AG04449 (cell line): ENCODE measurements at places on chromosomes 5 and 9.

DNA sequence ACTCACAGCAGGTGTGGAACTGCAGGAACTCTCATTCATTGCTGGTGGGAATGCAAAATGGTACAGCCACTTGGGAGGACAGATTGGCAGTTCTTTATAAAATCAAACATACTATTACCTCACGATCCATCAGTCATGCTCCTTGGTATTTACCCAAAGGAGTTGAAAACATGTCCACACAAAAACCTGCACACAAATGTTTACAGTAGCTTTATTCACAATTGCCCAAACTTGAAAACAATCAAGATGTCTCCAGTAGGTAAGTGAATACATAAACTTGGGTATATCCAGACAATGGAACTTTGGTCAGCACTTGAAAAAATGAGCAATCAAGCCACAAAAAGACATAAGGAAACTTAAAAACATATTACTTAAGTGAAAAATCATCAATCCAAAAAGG is 215.5 kb downstream of the IRX1 start:
- no peak for DNase-seq

GRCh38 chr5:141787376-141787775 is 90.8 kb downstream of the PCDH1 start:
- no peak for DNase-seq

DNA sequence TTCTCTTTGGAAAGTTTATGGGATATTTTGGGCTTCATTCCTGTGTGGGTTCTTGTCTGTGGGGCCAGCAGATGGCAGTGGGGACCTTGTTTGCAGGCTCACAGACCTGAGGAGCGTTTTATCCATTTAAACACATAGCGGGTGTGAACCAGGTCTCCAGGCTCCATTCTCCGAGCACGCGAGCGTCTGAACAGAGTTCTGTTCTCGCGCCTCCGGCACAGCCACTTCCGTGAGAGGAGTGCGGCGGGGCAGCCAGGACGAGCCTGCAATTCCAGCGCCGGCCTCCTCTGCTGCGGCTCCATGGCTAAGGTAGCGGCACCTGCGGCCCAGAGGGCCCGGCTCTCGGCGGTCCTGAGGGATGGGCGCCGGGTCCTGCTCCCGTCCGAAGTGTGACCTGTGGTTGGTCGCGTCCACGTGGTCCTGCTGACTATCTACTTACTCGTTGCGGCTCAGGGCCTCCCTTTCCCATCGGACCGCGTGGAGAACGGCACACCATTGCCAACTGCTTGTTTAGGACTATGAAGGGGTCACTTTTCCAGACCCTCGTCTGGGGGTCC is 7.3 kb downstream of the NRARP start:
- DNase-seq, result no peak

GRCh38 chr9:108113596-108113995 is 624.0 kb upstream of the KLF4 start:
- no peak for DNase-seq

- DNase-seq, result no peak
Measured at GRCh38 chr5:158549311-158549710, 550.4 kb downstream of the EBF1 start.
